ENCODE measurements at places on chromosomes 11 and 22.

DNA sequence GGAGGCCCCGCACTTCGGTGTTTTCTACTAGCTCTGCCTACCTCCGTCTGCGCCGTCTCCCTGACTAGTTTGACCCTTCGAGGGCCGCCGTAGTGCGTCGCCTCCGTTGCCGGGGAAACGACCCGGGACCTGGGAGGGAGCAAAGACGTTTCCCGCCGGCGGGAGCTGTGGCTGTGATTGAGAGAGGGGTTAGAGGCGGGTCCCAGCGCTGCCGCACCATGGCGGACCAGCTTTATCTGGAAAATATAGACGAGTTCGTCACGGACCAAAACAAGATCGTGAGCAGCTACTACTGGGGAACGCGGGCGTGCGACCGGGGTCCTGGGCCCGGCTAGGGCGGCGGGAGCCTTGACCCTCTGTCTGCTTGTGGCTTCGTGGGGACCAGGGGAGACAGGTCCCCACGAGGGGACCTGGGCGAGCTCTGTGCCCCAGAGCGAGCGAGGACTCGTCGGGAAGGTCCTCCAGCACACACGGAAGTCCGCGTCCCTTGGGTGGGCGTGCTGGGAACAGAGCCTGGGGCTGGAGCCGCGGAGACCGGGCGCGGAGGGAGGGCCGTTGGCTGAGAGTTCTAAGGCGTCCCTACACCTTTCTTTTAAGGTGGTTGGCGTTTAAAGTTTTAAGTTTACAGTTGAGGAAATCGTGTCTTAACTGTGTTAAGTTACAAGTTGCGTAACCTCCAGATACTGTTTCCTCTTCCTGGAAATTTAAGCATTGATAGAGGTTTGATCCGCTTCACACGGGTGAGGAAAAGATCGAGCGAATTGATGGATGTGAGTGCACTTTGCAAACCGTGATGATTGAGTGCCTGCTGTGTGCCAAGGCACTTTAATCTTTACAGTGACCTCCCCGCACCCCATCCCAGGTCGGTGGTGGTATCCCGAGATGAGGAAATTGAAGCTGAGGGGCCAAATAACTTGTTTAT lies at the start of gene POLD3:
Gene POLD3, plus strand, starts transcription at position 142 of the 922 bp plus-strand sequence. Its CDS starts 77 bp downstream, at position 219.
- DNase-seq: peak; percentile 92

DNA sequence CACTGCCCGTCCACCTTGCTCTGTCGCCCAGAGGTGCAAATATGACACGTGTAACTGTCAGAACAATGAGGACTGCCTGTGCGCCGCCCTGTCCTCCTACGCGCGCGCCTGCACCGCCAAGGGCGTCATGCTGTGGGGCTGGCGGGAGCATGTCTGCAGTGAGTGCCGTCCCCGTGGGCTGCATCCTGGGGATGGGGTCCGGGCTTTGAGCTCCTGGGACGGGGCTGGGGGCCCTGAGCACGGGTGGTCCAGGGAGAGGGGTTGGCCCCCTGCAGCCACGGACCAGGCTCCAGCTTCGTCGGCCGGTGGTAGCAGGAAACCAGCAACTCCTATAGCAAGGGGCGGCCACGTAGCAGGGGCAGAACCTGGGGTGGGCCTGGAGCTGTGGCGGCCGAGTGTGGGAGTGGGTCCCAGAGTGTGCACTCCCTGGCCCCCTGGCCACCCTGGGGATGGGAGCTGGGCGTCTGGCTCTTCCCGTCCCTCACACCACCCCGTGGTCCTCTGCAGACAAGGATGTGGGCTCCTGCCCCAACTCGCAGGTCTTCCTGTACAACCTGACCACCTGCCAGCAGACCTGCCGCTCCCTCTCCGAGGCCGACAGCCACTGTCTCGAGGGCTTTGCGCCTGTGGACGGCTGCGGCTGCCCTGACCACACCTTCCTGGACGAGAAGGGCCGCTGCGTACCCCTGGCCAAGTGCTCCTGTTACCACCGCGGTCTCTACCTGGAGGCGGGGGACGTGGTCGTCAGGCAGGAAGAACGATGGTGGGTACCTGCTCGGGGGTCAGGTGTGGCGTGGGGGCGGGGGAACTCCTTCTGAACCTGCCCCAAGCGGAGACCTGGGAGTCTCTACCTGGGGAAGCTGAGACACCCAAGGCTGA lies 10.1 kb downstream of the MUC2 start:
- no peak for DNase-seq

GRCh38 chr11:64084951-64085710 lies 49.4 kb downstream of the FLRT1 start:
- DNase-seq: no peak

- no peak for DNase-seq
Observed at GRCh38 chr11:118396097-118396501, 5.3 kb upstream of the ATP5MG start.

DNA sequence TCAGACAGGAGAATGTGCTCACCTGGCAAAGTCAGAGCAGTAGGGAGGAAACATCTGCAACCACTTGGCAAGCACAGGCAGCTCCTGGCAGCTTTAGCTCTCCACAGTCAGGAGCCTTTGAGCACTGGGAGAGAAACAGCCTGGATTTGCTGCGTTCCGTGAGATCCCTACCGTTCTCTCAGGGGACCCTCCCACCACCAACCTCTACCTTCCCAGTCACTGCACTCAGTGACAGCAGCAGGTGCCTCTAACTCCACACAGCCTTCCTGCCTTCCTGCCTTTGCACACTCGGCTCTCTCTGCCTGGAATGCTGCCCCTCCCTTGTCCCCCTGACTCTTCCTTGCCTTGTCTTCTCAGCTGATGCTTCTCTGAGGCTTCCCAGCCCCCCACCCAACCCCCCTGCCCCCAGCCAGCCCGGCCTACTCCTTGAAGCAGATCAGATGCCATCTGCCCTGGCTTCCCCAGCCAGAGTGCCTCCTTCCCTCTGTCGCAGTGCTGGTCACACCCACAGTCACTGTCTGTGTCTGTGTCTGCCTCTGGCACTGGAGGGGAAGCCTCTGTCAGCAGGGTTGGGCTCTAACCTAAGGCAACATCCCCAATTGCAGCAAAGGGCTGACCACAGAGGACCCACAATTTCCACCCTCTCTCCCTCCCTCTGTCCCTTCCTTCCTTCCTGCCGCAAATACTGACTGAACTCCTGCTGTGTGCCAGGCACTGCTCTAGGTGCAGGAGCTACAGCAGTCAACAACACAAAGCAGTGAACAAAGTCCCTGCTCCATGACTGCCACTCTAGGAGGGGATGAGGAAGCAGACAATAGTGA lies 14.9 kb upstream of the TSKU start:
- DNase-seq: no peak

DNA sequence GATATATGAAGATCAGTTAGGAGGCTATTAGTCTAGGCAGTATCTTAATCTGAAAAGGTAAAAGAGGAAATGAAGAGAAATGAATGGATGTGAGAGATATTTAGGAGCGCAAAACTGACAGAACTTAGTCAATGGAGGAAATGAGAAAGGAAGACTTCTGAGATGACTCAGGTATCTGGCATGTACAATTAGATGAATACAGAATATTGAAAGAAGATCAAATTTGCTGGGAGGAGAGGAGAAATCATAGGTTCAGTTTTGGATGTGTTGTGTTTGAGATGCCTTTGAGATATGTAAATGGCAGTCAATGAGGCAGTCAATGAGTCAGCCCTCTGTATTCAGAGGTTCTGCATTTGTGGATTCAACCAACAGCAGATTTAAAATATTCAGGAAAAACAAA lies 42.9 kb upstream of the GAB2 start:
- DNase-seq: no peak

DNA sequence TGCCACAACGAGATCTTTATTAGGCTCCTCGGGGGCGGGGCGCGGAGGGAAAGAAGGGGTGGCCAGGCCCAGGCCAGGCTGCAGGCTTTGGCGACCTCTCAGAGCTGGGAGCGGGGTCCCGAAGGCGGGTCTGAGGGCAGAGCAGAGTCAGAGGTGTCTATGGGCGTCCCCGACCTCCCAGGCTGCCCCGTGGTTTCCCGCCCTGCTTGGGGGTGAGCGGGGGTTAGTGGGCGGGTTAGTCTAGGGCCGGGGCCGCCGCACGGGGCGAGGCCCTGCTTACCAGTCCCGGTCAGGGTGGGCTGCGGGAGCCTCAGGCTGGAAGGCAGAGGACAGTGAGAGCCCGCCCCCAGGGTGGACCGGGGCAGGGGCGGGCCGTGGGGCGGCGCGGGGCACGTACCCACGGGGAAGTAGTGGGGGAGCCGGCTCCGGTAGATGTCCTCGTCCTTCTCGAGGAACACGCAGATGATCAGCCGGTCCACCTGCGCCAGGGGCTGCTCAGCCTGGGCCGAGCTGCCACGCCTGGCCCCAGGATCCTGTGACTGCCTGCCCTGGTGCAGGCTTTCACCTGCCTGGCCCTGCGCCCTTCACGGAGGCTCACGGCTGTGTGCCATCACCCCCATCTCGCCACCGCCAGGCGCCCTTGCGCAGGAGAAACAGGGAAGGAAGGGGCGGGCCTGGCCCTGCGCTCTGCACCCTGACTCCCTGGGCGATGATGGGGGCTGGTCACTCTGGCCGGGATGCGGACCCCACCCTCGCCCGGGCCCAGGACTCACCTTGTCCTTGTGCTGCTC lies 12.5 kb downstream of the OTUB1 start:
- DNase-seq: no peak

- DNase-seq: no peak
Observed at GRCh38 chr22:50625568-50626313, 2.2 kb downstream of the ARSA start.

- peak; percentile 58 for DNase-seq
Observed at GRCh38 chr11:304915-305843, 2.4 kb upstream of the IFITM2 start.

DNA sequence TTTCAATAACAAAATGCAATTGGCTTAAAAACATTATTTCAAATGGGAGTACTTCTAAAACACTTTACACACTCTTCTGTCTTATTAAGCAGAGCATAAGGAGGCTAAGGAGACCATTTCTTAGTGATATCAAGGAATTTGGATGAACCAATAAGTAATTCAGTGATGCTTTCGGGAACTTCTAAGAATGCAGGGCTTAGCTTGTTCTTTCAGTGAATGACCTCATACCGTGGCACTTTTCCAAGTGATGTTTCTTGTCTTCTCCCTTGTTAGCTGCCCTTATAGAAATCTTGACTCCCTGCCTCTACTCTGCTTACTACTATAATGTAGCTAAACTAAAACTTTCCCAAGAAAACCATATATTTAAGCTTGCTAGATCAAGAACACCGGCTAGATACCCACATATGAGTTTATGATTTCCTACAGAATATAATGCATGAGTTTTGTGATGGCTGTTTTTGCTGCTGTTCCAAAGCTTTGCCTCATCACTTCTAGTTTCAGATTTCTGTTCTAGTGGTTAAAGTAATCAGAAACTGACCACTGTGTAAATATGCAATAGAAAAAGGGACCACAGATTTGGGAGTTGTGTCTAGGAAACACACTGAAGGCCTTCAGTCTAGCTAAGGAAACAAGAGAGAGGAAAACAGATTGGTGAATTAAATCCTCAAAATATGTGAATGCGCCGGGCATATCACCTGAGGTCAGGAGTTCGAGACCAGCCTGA lies 37.5 kb upstream of the STK33 start:
- DNase-seq: no peak

- DNase-seq: no peak
Observed at GRCh38 chr22:30637701-30638114, 2.1 kb downstream of the SLC35E4 start.

DNA sequence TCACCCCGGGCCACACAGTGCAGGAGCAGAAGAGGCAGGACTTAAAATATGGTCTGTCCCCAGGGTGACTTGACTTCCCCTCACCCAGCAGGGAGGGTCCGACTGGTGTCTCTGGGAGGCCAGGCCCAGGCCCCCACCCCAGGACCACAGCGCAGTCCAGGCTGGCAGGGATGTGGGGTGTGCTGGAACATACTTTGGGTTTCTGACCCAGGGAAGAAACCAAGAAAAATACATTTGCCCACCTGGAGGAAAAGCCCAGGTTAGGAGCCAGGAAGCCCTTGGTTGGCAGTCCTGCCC lies 5.2 kb downstream of the C1QTNF6 start:
- DNase-seq: no peak

GRCh38 chr11:117720061-117720511 lies 76.9 kb downstream of the DSCAML1 start:
- no peak for DNase-seq

DNA sequence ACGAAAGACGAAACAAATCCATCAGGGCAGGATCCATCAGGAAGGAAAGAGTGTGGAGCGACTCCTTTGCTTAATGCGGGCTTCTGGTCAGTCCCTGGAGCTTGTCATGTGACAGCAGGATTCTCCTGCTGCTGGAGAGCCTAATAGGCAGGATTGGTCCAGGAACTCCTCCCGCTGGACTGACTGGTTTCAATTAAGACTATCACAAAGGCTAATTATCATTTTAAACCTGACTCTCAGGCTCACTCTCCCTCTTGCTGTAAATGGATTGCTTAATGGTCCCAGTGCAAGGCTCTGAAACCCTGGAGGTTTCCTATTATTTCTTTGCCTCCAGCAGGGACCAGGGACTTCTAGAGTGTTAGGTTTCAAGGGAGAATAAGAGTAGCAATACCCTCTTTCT lies 493.8 kb downstream of the NTM start:
- no peak for DNase-seq

- DNase-seq: no peak
Observed at GRCh38 chr11:35311331-35311730, 108.0 kb downstream of the SLC1A2 start.

GRCh38 chr11:11845071-11845470 lies 3.3 kb downstream of the USP47 start:
- DNase-seq: no peak

GRCh38 chr22:24706054-24706453 lies 68.5 kb downstream of the PIWIL3 start:
- DNase-seq: peak; percentile 48

Data from HEK293T (cell line).